GM23248 (cell line): ENCODE measurements at places on chromosomes 16 and 17. TPM values are rescaled to one million over a fixed set of nuclear protein-coding genes. Genes with fewer than 3 reads are reported as not detected.

Gene SYNGR2
- 6.2 and 15.4 TPM in 2 replicates for total RNA-seq

Gene CLEC10A
- total RNA-seq: not detected in 2 replicates

Gene XAF1
- total RNA-seq: 21.5 and 24.4 TPM in 2 replicates

Gene ARHGDIG
- total RNA-seq: 0.65 TPM in 1 of 2 replicates, not detected in the other

Gene PSMB3
- 149 and 227 TPM in 2 replicates for total RNA-seq

Gene ATP2A3
- 0.86 TPM in 1 of 2 replicates, not detected in the other for total RNA-seq

Gene PPY
- total RNA-seq: not detected in 2 replicates

Gene P3H4
- 116 and 161 TPM in 2 replicates for total RNA-seq

Gene MYH13
- not detected in 2 replicates for total RNA-seq

Gene SNAI3
- total RNA-seq: not detected in 2 replicates

Gene NAGS
- 1.8 and 2.8 TPM in 2 replicates for total RNA-seq

Gene SEPTIN1
- not detected in 2 replicates for total RNA-seq

Gene SULT1A1
- total RNA-seq: not detected in 2 replicates

Gene PRMT7
- total RNA-seq: 49.6 and 68.0 TPM in 2 replicates

Gene TBL3
- 43.7 and 68.5 TPM in 2 replicates for total RNA-seq
